ENCODE measurements at places on chromosomes 11 and 22.

DNA sequence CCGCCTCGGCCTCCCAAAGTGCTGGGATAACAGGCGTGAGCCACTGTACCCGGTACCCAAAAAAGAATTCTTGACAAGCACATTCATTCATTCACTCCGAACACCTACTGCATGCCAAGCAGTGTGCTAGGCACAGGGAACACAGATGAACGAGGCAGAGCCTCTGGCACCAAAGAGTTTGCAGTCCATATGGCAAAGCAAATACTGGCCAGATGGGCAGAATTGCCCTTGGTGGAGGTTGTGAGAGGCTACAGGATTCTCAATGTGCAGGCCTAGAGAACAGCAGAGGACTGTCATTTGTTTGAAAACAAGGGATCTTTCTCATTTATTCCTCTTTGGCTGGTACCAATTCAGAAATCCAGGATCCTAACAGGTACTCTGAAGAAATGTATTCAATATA is 27.5 kb upstream of the MTCH2 start:
- no peak for DNase-seq

GRCh38 chr22:36328635-36329253 is 59.0 kb downstream of the MYH9 start:
- DNase-seq = no peak

DNA sequence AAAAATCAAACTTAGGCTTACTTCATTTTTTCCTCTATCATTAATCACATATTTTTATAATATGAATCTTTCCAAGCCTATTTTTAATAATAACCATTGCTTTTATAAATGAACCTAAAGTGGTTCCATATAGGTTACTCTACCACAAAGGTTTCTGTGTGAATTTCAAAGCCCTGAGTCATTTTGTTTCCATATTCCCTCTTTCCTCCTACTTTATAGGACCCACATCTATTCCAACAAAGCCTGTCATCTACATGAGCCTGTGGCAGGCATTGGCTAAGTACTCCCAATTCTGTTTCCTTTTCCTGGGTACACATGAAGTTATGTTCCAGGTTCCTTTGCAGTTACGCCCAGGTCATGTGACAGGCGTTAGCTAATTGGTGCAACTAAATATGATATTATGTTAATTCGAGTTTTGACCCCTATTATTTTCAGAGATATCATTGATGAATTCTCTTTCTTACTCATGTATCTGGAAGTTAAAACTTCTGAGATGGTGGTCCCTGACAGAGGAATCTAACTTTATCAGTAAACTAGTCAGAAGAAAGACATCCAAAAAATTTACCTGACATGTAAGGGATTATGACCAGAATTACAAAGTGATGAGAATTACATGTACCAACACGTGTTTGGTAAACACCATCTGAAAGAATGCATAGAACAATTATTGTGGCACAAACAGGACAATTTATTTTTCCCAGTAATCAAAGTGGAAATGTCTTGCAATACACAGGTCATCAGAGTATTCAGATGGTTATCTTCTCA is 1264.0 kb upstream of the CNTN5 start:
- peak; percentile 23 for DNase-seq

DNA sequence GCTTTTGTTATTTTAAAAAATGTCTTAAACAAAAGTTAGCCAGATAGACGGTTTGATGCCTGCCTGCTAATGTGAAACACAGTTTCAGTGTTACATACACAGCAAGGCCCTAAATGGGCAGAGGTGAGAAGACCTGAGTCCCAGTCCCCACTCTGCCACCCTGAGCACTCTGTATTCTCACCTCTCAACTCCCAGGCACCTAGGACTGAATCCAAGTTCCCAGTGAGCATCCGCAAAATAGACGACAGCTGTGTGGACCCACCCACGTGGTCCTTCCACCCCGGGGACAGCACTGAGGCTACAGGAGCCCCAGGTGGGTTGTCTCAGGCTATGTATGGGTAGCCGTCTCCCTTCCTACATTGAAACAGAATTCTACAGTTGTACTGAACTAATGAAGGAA is 111.5 kb downstream of the RPL27A start:
- no peak for DNase-seq

GRCh38 chr11:8183111-8183510 is 14.3 kb upstream of the RIC3 start:
- no peak for DNase-seq

DNA sequence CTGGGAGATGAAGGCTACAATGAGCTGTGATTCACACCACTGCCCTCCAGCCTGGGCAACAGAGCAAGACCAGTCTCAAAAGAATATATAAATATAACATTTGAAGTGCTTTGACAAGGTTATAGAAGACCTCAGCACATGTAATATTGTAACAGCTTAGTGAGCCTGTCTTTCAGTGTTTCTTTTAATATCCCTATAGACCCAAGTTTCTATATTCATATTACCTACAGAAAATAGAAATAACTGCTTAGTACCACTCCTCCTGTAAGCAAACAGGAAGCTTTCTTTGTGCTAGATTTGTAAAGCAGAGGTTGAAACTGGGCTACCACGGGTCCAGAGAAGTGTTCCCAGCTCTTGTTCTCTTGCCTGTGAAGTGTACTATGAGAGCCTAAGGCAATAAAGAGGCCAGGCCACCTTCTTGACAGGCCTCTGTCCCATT is 68.2 kb downstream of the PPP2R1B start:
- DNase-seq = no peak

GRCh38 chr11:64356498-64357411 is 2.2 kb upstream of the RPS6KA4 start:
- no peak for DNase-seq

- peak; percentile 15 for DNase-seq
Observed at GRCh38 chr11:76629853-76630599, 40.5 kb downstream of the LRRC32 start.

DNA sequence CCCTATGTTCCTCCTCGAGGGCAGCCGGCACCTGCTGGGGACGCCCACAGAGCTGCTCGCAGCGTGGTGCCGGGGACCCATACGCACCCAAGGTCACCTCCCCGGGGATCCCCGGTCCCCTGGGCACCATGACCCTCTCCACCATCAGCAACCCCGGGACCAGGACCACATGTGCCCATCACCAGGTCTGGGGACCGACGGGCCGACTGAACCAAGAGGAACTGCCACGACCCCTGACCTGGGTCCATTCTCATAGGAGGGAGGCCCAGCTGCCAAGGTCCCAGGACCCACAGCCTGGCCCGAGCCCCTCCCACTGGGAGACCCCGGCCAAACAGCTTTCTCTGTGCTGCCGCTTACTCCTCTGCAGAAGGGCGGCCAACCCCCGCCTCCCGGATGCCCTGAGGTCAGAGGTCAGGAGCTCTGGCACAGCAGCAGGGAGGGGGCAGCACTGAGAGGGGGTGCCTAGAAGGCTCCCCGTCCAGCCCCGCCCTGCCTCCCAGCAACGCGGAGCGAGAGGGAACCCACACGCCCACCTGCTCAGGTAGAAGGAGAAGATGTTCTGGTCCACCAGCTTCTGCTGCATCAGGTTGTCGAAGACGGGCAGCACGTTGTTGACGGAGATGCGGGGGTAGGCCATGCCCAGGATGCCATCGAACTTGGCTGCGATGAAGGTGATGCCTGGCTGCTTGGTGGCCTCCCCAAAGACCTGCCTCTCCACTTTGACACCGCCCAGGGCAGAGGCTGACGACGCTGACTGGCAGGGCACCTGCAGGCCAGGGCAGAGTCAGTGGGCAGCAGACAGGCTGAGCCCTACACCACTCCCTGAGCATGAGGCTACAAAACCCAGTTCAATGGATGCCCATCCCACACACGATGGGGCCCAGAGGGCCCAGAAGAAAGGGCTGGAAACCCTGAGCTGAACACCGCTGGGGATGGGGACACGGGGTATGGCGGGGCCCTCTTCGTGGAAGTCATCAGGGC is 6.6 kb downstream of the CTSD start:
- DNase-seq = no peak
